NCI-H1930 (cell line): ENCODE measurements at places on chromosomes 2 and 18.

DNA sequence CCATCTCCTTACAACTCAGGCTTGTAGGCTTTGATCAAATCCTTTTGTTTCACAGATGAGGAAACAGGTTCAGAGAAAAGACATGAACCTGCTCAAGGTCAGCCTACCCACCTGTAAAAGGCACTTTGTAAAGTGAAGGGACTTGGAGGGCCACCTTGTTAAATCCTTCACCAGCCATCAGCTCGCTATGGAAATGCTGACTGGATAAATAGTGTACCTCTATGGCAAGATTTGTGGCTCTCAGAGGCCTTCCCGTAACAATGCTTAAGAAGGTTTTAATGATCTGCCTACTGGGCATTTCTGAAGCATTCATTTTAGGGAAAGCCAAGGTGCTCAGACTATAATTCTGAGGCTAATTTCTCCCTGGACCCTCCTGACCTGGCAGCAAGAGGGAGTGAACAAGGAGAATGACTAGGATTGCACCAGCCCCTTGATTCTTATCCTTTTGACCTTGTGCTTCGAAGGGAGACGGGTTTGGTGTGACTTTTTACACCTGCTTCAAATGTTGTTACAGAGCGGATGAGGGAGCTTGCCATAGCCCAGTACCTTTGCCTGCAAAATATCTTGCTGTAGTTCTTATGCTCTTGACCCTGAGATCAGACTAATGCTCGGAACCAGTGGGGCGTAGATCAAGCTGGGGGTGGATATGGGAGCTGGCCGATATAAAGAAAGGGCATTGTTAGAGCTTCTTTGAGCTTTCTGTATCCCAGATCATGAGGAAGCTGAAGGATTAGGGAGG, 90.9 kb upstream of the CXCR4 start:
- DNase-seq, result no peak

GRCh38 chr2:55970500-55970899, 46.9 kb upstream of the EFEMP1 start:
- DNase-seq, result no peak

- DNase-seq, result no peak
Measured at GRCh38 chr2:134336921-134337320, 83.0 kb downstream of the MGAT5 start.

- DNase-seq, result no peak
Measured at GRCh38 chr2:150264442-150264841, 223.0 kb downstream of the RND3 start.

DNA sequence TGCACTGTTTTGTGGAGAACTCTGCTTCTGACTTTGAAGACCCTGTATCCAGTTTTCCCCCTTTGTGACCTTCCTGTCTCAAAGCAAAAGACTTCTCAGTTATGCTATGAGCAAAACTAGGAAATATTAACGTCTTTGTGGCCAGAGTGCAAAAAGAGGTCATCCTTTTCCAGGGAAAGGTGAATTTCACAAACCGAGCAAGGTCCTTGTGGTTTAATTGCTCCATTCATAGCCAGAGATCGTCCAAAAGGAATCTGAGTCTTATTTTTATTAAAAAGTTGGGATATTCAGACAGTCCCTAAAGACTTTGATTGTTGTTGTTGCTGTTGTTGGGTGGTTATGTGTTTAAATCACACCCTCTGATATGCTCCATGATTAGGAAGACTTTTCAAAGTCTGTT, 77.4 kb downstream of the NAB1 start:
- no peak for DNase-seq

- DNase-seq, result no peak
Measured at GRCh38 chr2:190318514-190318913, 1.1 kb downstream of the HIBCH start.

DNA sequence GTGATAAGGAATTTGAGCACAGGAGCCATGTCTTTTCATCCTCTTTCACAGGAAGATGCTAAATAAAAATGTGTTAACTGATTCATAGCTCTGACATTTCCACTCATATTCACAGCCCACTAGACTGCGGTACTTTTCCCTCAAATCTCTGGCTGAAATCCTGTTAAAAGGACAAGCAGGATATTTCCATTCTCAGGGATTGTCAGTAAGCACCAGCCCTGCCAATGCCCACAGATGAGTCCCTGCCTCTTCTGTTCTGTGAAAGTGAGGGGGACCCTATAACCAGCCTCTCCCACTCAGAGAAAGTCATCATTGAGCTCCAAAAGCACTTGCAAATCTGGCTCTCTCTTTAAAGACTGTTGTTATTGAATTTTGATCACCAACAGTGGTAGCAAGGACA, 440.5 kb downstream of the SETBP1 start:
- DNase-seq, result no peak

GRCh38 chr2:100199421-100199820, 57.0 kb upstream of the AFF3 start:
- DNase-seq, result no peak

- no peak for DNase-seq
Measured at GRCh38 chr18:65876310-65876709, 125.5 kb downstream of the CDH7 start.

GRCh38 chr2:42639340-42640077, 71.1 kb downstream of the MTA3 start:
- no peak for DNase-seq

DNA sequence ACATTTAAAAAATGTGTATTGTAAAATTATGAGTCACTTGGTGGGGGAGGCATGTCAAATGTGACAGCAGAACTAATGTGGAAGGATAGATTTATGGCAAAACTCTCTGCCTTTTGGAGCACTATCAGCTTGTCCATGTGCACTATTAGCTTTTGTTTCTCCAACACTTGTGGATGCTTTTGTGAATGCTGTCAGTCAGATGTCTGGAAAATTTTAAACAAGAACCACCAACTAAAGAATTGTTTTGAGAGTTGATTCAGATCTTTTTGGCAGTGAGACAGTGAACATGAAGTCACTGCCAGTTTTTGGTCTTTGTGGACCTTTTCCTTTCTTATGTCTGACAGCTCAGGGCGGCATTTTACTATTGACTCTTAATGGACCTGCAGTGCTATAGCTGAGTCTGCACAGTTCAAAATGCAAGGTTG, 72.4 kb downstream of the KIAA1328 start:
- no peak for DNase-seq

GRCh38 chr2:215940645-215941184, 72.6 kb downstream of the MREG start:
- DNase-seq, result no peak

- no peak for DNase-seq
Measured at GRCh38 chr2:64492821-64493220, 31.3 kb upstream of the AFTPH start.

DNA sequence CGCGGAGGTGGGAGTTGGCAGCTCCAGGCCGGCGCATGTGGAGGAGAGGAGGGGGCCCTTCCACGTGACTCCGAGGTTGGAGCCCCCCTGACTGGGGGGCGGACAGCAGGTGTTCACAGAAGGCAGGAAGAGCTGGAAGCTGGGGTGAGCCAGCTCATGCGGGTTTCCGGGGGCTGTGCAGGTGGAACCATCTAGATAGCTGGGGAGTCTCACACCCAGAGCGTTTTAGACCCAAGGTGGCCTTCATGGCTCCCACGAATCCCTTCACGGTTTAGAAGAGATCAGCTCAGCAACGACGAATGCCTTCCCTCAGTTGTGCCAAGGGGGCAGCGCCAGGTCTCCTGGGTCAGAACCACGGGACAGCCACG, 740.5 kb upstream of the SALL3 start:
- no peak for DNase-seq
